Pancreas (tissue), 10 donors: ENCODE measurements at places on chromosomes 16 and 17. TPM values are rescaled to one million over a fixed set of nuclear protein-coding genes. Genes with fewer than 3 reads are reported as not detected.

ITGB4 gene
- polyA plus RNA-seq, result 25.2 TPM

PRDM7 gene
- not detected for polyA plus RNA-seq

CTRL gene
- 609 TPM for polyA plus RNA-seq

RNFT1 gene
- polyA plus RNA-seq, result 11.3 TPM

PMP22 gene
- polyA plus RNA-seq, result 6.7 TPM

LPO gene
- 0.08 TPM for polyA plus RNA-seq

ACBD4 gene
- polyA plus RNA-seq, result 37.3 TPM

ARHGAP27 gene
- polyA plus RNA-seq, result 16.9 TPM

MYH1 gene
- polyA plus RNA-seq, result 0.04 TPM

DNAH2 gene
- 0.38 TPM for polyA plus RNA-seq

PNMT gene
- polyA plus RNA-seq, result 11.7 TPM

HOXB8 gene
- polyA plus RNA-seq, result 0.12 TPM

RFFL gene
- 5.9 TPM for polyA plus RNA-seq

TLCD1 gene
- 10.2 TPM for polyA plus RNA-seq

PYDC1 gene
- not detected for polyA plus RNA-seq

KCNJ16 gene
- 65.2 TPM for polyA plus RNA-seq

CES1 gene
- 34.8 TPM for polyA plus RNA-seq

SLFN14 gene
- polyA plus RNA-seq, result not detected

HBM gene
- polyA plus RNA-seq, result not detected

CLDN7 gene
- polyA plus RNA-seq, result 55.7 TPM

C17orf50 gene
- polyA plus RNA-seq, result not detected

SALL1 gene
- 2.0 TPM for polyA plus RNA-seq

PPP1R27 gene
- polyA plus RNA-seq, result 1.5 TPM

KCNH6 gene
- polyA plus RNA-seq, result 2.5 TPM

PRAC1 gene
- polyA plus RNA-seq, result not detected

CDH11 gene
- 0.59 TPM for polyA plus RNA-seq

HSD17B2 gene
- polyA plus RNA-seq, result 34.4 TPM

NUPR1 gene
- polyA plus RNA-seq, result 151 TPM

CCDC154 gene
- 7.8 TPM for polyA plus RNA-seq

ACAP1 gene
- polyA plus RNA-seq, result 4.4 TPM

NHLRC4 gene
- polyA plus RNA-seq, result 0.05 TPM

CCL14 gene
- 5.7 TPM for polyA plus RNA-seq

KRT28 gene
- not detected for polyA plus RNA-seq

ACLY gene
- polyA plus RNA-seq, result 22.0 TPM

CHST6 gene
- polyA plus RNA-seq, result not detected

SNAI3 gene
- 0.72 TPM for polyA plus RNA-seq

EPOP gene
- 0.49 TPM for polyA plus RNA-seq

SLC13A2 gene
- polyA plus RNA-seq, result 0.09 TPM

KRT33A gene
- not detected for polyA plus RNA-seq

SLC7A6OS gene
- 5.2 TPM for polyA plus RNA-seq

SDR42E1 gene
- polyA plus RNA-seq, result 2.5 TPM

PRSS22 gene
- 59.5 TPM for polyA plus RNA-seq

KRTAP3-1 gene
- 0.19 TPM for polyA plus RNA-seq

ASPHD1 gene
- 21.2 TPM for polyA plus RNA-seq

LASP1 gene
- polyA plus RNA-seq, result 35.7 TPM

BCO1 gene
- polyA plus RNA-seq, result 0.87 TPM

CD79B gene
- polyA plus RNA-seq, result 1.2 TPM

GSDMA gene
- not detected for polyA plus RNA-seq

CLEC10A gene
- polyA plus RNA-seq, result 1.3 TPM

RAC3 gene
- 6.0 TPM for polyA plus RNA-seq

KRTAP3-2 gene
- not detected for polyA plus RNA-seq

BRICD5 gene
- polyA plus RNA-seq, result 8.9 TPM

PIK3R6 gene
- 0.23 TPM for polyA plus RNA-seq

TBC1D16 gene
- 4.9 TPM for polyA plus RNA-seq

ODF4 gene
- not detected for polyA plus RNA-seq

FXR2 gene
- 19.8 TPM for polyA plus RNA-seq

HBA2 gene
- polyA plus RNA-seq, result 3.7 TPM
